ENCODE measurements at places on chromosomes 13 and 19.

DNA sequence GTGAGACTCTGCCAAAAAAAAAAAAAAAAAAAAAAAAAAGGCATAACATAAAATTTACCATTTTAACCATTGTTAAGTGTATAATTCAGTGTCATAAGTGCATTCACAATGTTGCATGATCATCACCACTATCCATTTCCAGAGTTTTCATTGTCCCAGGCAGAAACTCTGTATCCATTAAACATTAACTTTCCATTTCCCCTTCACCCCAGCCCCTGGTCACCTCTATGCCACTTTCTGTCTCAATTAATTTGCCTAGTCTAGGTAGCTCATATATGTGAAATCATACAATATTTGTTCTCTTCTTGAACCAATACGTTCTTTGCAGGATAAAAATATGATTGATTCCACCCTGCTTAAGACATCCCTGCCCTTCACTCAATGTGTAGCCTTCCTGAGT, 31.0 kb upstream of the VWA8 start:
- DNase-seq = no peak

GRCh38 chr19:41371541-41371940, 4.8 kb upstream of the TMEM91 start:
- no peak for DNase-seq

GRCh38 chr19:937259-937694, 11.4 kb downstream of the ARID3A start:
- no peak for DNase-seq

GRCh38 chr19:29947871-29948270, 5.8 kb downstream of the URI1 start:
- DNase-seq = no peak

DNA sequence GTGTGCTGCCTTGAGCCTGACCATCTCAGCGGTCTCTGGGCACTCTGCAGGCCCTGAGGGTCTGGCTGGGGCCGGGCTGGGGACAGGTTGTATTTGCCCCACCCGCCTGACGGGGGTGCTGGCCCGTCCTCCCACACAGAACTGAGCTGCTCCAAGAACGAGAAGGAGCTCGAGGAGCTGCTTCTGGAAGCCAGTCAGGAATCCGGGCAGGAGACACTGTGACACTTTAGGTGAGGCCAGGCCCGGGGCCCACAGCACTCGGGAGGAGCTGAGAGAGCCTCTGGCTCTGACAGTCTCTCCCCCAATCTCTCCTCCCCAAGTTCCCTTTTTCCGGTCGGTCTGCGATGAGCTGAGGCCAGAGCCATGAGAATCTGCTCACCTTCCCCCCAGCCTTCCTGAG, 14.5 kb downstream of the NKPD1 start:
- no peak for DNase-seq

DNA sequence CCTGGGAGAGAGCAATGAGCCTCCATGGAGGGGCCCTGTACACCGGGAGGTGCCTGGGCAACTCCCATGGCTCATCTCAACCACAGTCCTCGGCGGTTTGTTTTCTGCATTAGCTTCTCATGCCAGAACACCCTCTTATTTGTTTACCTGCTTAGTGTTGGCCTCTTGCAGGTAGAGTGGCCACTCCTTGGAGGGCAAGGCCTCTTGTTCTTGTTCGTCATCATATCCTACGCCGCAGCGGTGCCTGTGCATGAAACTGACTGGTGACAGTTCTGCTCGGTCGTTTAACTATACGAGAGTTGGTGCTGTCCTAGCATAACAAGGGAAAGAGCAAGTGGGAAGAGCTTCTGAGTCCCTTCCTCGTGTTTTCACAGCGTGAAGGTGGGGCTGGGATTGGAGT, 40.5 kb upstream of the RNF113B start:
- no peak for DNase-seq

- peak; percentile 80 for DNase-seq
Observed at GRCh38 chr19:58581227-58582141, 8.3 kb upstream of the MZF1 start.

DNA sequence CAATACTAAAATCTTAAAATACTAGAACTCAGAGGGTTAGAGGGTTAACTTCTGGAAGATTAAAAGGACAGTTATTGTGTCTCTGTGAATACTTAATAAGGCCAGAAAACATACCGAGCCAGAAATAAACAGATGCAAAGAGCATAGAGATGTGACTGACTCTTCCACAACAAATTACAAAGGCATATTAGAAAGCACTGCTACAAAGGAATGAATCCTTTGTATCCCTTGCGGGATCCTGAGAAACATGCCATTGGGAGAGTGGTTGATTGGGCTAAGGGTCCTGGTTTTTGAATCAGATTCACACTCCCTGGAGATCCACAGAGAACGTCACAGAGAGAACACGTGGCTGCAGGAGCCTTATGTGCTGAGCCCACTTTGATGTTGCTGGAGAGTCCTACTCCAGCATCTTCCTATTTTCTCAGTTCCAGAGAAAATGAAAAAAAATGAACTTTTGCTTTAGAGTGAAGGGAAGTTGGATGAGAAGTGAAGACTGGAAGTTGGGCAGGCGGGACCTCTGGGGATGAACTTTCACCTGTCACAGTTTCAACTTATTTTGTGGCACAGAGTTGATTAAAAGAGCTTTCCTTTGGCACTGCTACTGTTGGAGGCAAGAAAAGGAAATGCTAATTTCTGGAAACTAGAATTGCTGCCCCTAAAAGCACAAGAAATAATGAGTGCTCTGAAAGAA, 309.9 kb downstream of the DCT start:
- DNase-seq = no peak

GRCh38 chr19:16834747-16835146, 5.5 kb downstream of the SIN3B start:
- DNase-seq = no peak

- DNase-seq = no peak
Observed at GRCh38 chr13:77387607-77388200, 60.8 kb upstream of the MYCBP2 start.

All from T-helper 1 cell (primary cell).